ENCODE measurements at places on chromosomes 4 and X. TPM values are rescaled to one million over a fixed set of nuclear protein-coding genes. Genes with fewer than 3 reads are reported as not detected.

DNA sequence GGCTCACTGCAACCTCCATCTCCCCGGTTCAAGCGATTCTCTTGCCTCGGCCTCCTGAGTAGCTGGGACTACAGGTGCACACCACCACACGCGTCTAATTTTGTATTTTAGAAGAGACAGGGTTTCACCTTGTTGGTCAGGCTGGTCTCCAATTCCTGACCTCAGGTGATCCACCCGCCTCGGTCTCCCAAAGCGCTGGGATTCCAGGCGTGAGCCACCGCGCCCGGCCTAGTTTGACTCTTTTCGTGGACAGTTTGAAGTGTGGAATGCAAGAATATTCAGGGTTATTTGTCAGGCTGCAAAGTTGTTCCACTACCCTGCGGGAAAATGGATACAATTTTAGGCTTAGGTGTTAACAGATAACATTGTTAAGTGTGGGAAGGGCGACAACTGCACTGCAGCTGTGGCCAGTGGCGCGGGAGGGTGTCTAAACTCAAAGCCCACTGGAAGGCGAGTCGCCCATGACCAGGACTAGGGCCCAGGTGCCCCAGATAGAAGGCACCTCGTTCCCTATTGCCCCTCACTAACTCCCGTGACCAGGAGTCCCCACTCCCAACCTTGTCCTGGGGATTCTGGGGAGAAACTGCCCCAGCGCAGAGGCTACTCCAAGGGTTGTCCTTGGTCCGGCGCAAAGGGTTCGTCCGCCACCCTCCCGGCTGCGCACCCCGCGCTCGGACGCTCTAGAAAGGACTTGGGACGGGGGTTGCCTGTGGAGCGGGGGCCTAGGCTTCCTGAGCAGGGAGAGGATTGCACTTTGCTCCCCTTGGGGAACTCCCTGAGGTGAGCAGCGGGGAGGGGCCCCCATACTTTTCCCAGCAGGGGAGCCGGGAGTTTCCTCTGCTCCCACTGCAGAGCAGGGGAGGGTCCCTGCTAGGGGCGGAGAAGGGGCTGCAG lies 1.1 kb upstream of the CD99 start:
- DNase-seq = no peak

- no peak for DNase-seq
These were observed 81.8 kb upstream of the EFNB1 start for GRCh38 chrX:68746988-68747387.

GRCh38 chrX:19958552-19959486 lies 32.0 kb downstream of the BCLAF3 start:
- DNase-seq = no peak

GRCh38 chr4:105490523-105490922 lies 16.7 kb upstream of the PPA2 start:
- no peak for DNase-seq

DNA sequence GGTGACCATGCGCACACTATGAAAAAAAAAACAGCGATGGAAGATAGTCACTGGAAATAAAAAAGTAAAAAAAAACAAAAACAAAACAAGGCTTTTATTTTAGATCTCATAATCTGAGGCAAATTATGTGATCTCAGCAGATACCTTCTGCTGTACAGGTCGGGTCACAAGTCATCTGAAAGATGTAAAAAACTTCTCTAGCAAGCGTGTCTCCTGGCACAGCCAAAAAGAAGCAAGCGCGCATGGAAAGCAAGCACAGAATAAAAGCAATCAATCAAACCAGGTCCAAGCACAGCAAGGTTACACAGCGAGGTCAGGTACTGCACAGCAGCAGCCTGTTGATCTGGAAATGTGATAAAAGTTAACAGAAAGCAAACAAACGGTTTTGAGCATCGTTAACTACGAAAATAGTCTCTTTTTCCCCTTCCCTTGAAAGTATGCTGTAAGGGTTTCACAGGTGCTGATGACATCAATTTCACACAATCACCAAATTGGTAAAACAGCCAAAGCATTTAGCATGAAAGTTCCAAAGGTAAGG lies 79.3 kb upstream of the MTNR1A start:
- no peak for DNase-seq

DNA sequence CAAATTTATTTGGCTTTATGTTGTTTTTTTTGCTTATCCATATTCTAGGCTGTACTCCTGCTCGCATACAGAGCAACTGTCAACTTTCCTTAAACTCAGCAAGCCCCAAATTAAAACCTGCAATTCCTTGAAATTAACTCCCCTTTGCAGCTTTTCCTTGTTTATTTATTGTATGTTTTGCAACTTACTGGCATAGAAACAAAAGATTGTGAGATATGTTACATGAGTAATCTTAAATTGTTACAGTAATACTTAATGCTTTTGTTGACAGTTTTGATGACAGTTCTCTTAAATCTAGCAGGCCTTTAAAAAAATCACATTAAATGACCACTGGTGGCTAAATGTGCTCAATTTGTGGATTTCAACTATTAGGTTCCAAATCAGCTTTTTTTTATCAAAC lies 4.5 kb downstream of the DDX3X start:
- no peak for DNase-seq

DNA sequence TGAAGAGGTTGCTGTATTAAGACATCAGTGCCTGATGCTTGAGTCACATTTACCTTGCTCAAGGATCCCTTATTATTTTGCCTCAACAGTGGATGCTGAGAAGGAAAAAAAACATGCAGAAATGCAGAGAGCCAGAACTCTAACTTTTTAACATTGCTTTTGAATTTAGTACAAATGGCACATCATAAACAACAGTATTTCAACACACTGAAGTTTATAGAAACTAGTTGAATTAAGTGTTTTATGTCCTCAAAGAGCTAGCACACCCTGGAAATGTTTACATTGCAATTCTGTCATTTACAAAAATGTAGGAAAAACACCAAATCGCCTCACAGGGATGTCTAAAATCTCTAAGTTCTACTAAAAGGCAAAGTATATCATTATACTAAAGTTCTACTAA lies 69.5 kb upstream of the BLTP1 start:
- DNase-seq = no peak

DNA sequence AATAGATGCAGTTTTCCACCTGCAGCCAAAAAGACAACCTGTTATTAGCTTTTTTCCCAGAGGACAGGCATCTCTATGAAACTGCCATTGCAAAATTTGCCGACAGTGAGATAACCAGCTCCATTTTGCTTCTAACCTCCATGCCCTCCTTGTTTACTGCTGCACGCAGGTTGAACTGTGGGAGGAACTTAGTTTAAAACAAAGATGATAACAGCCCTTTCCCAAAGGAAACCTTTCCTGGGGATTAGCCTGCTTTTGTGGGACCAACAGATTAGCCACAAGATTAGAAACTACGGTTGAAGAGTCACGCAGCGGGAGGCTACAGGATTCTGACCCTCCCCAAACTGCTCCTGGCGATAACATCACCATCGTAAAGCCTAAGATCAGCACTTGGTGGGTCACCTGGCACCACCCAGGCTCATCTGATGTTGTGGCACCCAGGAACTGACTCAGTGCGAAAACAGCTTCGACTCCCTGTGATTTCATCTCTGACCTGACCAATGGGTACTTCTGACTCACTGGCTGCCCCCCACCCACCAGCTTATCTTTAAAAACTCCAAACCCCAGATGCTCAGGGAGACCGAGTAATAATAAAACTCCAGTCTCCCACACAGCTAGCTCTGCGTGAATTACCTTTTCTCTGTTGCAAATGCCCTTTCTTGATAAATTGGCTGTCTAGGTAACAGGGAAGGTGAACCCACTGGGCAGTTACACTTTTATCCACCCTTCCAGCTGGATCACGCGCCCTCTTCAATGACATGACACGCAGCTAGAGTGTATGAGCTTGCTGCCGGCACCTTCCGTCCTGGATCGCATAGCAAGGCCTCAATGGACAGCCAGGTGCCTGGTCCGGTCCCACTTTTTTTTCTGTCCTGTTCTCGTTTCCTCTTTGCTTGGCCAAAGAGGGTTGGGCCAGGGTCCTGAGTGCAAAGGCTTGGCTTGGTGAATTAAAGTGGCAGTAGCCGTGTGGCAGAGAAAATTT lies 27.2 kb downstream of the NOP14 start:
- no peak for DNase-seq

GRCh38 chr4:3531879-3532750 lies at the start of gene LRPAP1:
Gene LRPAP1, minus strand, starts transcription at chr4:3532422. Its CDS starts 10 bp downstream, at chr4:3532412.
- peak; percentile 92 for DNase-seq

DNA sequence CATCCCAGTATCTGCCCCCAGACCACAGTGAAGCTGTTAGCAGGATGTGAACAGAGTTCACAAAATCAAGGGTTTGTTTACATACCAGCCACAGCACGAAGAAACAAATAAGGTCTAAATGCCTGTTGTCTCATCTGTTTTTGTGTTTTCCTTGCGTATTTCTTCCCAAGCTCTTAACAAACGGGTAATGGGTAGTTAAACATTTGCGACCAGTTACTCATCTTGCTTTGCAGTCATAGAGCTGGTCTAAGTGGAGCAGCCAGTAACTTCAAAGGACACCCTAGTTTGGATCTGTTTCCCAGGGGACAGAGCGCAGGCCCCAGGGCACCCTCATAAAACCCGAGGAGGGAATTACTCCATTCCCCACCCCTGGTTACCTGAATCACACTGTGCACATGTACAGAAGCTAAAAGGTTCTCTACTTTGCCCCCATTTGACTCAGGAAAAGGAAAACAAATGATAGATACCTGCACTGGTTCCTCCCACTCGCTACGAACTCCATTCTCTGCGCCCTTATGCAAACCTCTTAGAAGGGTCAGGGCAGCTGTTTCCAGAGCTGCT lies 68.8 kb downstream of the MAML3 start:
- DNase-seq = no peak

GRCh38 chr4:17385403-17385802 lies 126.5 kb downstream of the QDPR start:
- peak; percentile 18 for DNase-seq

- DNase-seq = no peak
These were observed 328.1 kb downstream of the DCTD start for GRCh38 chr4:182589100-182589499.

DNA sequence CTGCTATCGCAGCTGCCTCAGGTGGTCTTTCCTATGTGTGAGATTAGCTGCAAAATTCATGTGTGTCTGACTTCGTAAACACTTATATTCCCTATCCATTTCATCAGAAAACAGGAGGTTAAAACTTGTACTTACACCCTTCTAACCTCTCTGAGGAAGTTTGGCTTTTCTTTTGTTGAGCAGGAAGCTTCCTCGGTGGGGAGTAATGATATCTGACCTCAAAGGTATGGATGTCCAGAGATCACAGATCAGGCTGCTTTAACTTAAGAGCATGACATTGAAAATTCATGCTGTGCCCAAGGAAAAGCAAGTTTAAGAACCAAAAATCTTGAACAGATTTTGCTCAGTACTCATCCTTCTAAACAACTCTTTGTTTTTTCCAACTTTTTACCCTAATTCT lies 429.1 kb downstream of the STIM2 start:
- no peak for DNase-seq

- no peak for DNase-seq
These were observed 1003.6 kb downstream of the FAT4 start for GRCh38 chr4:126318376-126318775.

- DNase-seq = no peak
These were observed 4.0 kb upstream of the KCNIP4 start for GRCh38 chr4:21952549-21952948.

- no peak for DNase-seq
These were observed 656 bp upstream of the GSPT2 start for GRCh38 chrX:51742586-51742985.

- DNase-seq = no peak
These were observed 39.9 kb upstream of the MAP3K15 start for GRCh38 chrX:19555236-19555635.

- no peak for DNase-seq
These were observed 45.4 kb upstream of the PNPLA4 start for GRCh38 chrX:7972586-7972985.

GRCh38 chr4:4852591-4853362 lies 6.7 kb upstream of the MSX1 start:
- DNase-seq = peak; percentile 22

GRCh38 chr4:113784497-113785250 lies 23.1 kb upstream of the CAMK2D start:
- peak; percentile 96 for DNase-seq

DNA sequence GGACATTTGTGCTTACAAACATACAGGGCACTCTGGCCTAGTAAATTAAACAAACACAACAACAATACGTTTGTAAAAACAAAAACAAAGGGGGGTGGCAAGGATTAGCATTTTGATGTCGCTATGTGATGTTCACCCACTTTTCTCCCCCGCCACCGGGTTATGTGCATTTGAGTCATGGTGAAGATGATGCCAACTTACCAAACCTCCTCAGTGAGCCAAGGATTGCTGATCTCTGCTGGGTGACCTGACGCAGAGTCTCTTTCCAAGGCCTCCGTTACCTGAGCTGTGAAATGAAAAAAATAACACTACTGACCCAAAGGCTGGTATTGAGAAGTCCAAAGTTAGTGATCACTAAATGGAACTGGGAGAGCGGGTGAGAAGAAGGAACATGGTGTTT lies 85.4 kb downstream of the RBM47 start:
- DNase-seq = no peak

DNA sequence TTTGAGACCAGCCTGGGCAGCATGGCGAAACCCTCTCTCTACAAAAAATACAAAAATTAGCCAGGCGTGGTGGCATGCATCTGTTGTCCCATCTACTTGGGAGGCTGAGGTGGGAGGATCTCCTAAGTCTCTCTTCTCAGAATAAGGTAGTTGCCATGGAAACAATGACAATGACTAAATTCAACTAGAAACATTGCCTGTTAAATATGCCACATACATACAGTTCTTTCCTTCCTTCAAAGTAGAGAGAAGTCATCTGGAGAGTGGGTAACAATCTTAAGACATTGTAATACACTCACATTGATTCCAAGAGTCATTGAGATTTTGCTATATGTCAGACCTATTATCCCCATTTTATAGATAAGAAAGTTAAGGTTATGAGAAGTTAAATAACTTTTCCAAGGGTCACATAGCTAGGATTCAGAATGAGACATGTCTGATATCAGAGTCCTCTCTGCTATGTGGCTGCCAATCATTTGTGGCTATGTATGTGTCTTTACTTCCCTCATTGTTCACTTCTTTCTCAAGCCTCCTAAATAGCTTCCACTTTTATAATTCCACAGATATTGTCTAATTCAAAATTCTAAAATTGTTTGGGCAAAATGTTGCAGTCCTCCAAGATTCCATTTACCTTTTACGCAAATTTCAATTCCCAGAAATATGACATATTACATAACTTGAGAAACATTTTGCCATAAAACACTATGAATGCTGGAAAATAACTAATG lies 37.2 kb upstream of the RAPGEF2 start:
- no peak for DNase-seq

SOX3 gene
- total RNA-seq = not detected

FABP2 gene
- not detected for total RNA-seq

VEGFC gene
- total RNA-seq = 47.1 TPM

DKK2 gene
- total RNA-seq = 0.24 TPM

SPANXA1 gene
- not detected for total RNA-seq

ELF4 gene
- 32.9 TPM for total RNA-seq

SSX4 gene
- not detected for total RNA-seq

UGT2B15 gene
- total RNA-seq = not detected

NIPAL1 gene
- total RNA-seq = 1.7 TPM

TLR7 gene
- not detected for total RNA-seq

TLR6 gene
- 1.7 TPM for total RNA-seq

NOX1 gene
- not detected for total RNA-seq

NALF2 gene
- total RNA-seq = not detected

CXXC4 gene
- total RNA-seq = not detected

All from endothelial cell of umbilical vein (primary cell).